ENCODE measurements at places on chromosomes 16 and 17. TPM values are rescaled to one million over a fixed set of nuclear protein-coding genes. Genes with fewer than 3 reads are reported as not detected.

DNA sequence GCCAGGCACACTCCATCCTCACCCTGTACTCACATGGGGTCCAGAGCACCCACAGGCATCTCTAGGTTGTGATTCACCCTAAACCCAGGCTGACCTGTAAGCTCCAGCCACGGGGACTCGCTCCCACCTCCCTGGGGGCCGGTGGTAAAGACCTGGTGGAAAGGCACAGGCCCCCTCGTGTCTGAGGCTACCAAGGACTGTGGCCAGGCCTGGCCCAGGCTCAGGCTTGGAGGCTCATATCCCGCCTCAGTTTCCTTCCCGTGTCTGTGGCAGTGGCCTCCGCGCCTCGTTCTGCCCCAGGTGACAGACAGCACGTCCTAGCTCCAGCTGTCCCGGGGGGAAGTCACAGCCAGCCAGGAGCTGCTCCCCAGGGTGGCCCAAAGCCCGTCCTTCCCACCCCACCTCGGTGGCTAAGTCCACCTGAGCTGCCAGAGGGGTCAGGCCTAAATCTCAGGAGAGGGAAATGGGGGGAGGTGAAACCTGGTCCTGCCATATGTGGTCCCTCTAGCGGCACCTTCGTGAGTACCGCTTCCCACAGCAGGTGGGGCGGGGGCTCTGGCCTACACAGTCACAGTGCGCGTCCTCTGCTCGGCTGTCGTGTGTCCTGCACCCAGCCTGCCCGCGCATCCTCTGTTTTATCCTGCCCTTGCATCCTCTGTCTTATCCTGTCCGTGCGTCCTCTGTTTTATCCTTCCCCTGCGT lies 12.6 kb downstream of the CDH15 start:
- H3K4me3 ChIP-seq, result no peak overlapping the region
- DNase-seq, result no peak
- no peaks in the 10 kb centered on the region for H3K27me3 ChIP-seq
- no peaks in the 10 kb centered on the region for H3K36me3 ChIP-seq

DNA sequence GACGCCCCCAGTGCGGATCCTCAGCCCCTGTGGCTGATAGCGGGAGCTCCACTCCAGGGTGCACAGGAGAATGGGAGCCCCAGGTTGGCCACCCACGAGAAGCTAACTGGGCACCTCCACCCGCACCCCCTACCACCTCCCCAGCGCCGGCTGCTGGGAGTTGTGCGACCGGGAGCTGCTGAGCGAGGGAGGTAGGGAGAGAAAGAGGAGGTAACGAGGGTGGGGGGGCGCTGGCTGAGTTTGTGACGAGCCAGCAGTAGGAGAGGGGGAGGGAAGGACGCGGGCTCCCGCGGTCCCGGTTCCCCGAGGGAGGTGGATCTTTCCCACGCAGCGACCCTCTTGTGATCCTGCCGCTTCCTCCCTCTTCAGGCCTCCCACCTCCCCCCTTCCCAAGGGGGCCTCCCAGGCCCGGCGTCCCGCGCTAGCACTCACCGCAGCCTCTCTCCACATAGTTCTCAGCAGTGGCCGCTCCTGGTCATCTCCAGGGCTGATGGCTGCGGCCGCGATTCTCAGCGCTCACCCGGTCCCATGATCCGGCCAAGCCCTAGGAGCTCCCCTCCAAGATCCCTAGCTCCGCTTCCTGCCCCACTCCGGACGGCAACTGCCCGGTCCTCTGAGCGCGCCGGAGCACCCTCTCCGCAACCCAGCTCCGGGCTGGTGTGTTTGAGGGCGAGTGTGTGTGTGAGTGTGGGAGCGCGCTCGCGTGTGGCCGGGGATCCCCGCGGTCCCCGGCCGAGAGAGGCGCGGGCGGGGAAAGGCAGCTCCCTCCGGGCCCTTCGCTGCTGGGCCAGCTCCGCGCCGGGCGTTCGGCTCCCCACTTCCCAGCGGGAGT lies at the start of gene GRIN2A:
Gene GRIN2A, minus strand, starts transcription at position 207 of the 832 bp plus-strand sequence. CDS start 2,017 bp downstream, outside the sequence.
- peaks cover 29% of the 10 kb centered on the region for H3K4me1 ChIP-seq
- H3K27ac ChIP-seq, result no peak within 1 kb of the TSS
- peaks cover 5% of the 10 kb centered on the region for H3K27me3 ChIP-seq
- no peak for DNase-seq
- no peaks in the 10 kb centered on the region for H3K36me3 ChIP-seq
- peak within 1 kb of the TSS; percentile 55 for H3K4me3 ChIP-seq

DNA sequence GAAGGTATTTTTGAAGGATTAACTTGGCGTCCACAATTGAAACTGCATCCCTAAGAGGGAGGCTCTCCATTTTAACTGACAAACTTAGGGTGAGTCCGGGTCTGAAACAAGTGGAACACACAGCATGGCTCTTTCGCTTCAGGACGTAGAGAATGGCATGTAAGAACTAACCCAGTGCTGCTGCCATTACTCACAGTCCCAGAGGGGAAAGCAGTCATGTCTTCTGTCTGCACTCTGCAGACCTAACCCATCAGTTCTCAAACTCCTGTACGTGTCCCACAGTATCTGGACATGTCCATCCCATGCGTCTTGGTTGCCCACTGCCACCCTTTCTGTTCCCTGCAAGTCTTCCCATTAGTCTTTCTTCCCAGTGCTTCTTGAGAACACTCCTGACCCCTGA lies 563 bp downstream of the ST6GALNAC1 start:
- H3K27ac ChIP-seq, result no peak overlapping the region
- H3K4me1 ChIP-seq, result no peaks in the 10 kb centered on the region
- DNase-seq, result no peak
- H3K4me3 ChIP-seq, result no peak overlapping the region
- H3K27me3 ChIP-seq, result no peaks in the 10 kb centered on the region

- no peaks in the 10 kb centered on the region for H3K27me3 ChIP-seq
- H3K4me3 ChIP-seq, result no peak overlapping the region
- no peak overlapping the region for H3K27ac ChIP-seq
- no peaks in the 10 kb centered on the region for H3K4me1 ChIP-seq
- peaks cover 10% of the 10 kb centered on the region for H3K36me3 ChIP-seq
- no peak for DNase-seq
These were observed 35.6 kb downstream of the CRLF3 start for GRCh38 chr17:30788918-30789317.

DNA sequence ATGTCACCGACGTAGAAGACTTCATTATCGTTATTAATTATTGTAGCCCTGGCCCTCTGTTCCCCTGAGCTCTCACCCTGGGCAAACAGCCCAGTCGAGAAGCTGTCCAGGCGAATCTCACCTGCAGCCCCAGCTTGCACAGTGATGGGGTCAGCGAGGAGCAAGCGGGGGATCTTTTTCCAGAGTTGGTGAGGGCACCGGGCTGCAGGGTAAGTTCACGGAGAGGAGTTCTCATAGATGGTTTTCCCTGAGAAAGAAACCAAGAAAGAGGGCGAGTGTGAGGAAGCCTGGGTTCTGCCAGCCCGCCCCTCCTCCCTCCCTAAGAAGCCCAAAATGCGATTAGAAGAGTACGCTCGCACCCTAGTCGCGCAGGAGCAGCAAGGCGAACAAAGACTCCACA lies 436 bp downstream of the SPAG5 start:
- DNase-seq, result no peak
- peak overlapping the region; percentile 97 for H3K27ac ChIP-seq
- H3K27me3 ChIP-seq, result no peaks in the 10 kb centered on the region
- H3K36me3 ChIP-seq, result no peaks in the 10 kb centered on the region
- H3K4me3 ChIP-seq, result peak overlapping the region; percentile 61

- H3K27ac ChIP-seq, result no peak overlapping the region
- no peaks in the 10 kb centered on the region for H3K27me3 ChIP-seq
- no peaks in the 10 kb centered on the region for H3K4me1 ChIP-seq
- H3K4me3 ChIP-seq, result no peak overlapping the region
- no peaks in the 10 kb centered on the region for H3K36me3 ChIP-seq
These were observed 71.3 kb downstream of the TMC6 start for GRCh38 chr17:78057113-78057740.

DNA sequence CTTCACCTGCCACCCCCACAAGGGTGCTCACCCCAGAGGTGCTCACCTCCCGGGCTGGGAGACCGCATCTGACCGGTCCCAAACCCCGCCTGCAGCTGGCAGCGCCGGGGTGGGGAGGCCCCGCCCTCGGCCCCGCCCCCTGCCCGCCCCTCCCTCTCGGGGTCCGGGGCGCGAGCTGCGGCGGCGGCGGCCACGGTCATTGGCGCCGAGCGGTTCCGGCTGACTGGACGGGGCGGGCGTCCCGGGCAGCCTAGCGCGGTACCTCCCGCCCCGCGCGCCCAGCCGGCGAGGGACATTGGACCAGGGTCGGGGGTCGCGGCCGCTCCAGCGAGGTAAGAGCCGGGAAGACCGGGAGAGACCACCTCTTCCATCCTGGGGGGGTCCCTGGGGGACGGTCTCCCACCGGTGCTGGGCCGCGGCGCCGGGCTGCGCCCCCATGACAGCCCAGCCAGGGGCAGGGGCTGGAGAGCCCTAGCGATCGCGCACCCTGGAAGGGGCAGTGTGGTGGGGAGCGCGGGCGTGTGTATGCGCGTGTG lies at the start of gene CACNG5:
Gene CACNG5, plus strand, starts transcription at position 199 of the 536 bp plus-strand sequence. CDS start 42,216 bp downstream, outside the sequence.
- H3K27ac ChIP-seq, result no peak within 1 kb of the TSS
- no peaks in the 10 kb centered on the region for H3K27me3 ChIP-seq
- H3K4me3 ChIP-seq, result no peak within 1 kb of the TSS
- no peaks in the 10 kb centered on the region for H3K4me1 ChIP-seq
- no peak for DNase-seq

DNA sequence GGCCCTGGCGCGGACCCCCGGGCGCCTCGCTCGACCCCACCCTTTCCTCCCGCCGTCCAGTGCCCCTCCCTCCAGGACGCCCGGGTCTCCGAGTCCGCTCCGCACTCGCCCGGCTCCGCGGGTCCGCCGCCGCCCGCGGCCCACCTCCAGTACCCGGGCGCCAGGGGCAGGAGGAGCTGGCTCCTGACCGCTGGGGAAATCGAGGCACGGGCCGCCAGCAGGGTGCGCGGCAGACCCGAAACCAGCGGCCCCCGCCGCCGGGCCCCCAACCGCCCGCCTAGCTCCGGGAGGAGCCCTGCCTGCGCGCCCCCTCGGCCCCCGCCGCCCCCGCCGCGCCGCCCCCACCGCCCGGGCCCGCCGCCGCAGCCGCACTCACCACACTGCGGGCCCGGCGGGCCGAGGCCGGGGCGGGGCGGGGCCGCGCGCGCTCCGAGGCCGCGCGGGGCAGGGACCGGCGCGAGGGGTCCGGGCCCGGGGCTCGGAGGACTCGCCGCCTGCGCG lies 333 bp downstream of the MAFG start:
- no peaks in the 10 kb centered on the region for H3K36me3 ChIP-seq
- DNase-seq, result no peak
- H3K4me1 ChIP-seq, result peaks cover 37% of the 10 kb centered on the region
- peak overlapping the region; percentile 63 for H3K4me3 ChIP-seq

DNA sequence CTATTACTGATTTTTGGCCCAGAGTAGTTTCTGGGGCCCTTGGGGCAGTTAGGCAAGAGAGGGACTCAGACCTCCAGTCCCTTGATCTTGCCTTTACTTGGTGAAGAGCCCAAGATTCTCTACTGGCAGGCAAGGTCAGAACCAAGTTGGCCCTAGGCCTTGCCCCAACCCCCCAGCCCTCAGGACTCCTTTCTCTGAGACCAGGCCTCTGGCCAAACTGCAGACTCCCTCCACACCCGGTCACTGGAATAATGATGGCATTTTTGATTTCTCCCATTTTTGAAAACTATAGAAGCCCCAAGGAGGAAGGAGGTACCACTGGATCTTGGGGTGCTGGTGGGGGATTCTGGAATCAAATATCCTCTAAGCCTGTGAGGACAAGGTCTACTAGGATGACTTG lies 18.0 kb upstream of the HOXB9 start:
- H3K27me3 ChIP-seq, result peaks cover 27% of the 10 kb centered on the region
- H3K4me1 ChIP-seq, result peaks cover 6% of the 10 kb centered on the region
- H3K27ac ChIP-seq, result no peak overlapping the region

GRCh38 chr17:18379246-18380146 lies 1.9 kb downstream of the EVPLL start:
- H3K27me3 ChIP-seq, result no peaks in the 10 kb centered on the region
- H3K4me1 ChIP-seq, result peaks cover 10% of the 10 kb centered on the region
- DNase-seq, result no peak
- H3K36me3 ChIP-seq, result no peaks in the 10 kb centered on the region
- no peak overlapping the region for H3K27ac ChIP-seq
- no peak overlapping the region for H3K4me3 ChIP-seq

- H3K27ac ChIP-seq, result no peak overlapping the region
- DNase-seq, result no peak
- H3K36me3 ChIP-seq, result peaks cover 48% of the 10 kb centered on the region
- H3K4me3 ChIP-seq, result no peak overlapping the region
- no peaks in the 10 kb centered on the region for H3K27me3 ChIP-seq
These were observed 15.6 kb downstream of the HIGD1B start for GRCh38 chr17:44863061-44863918.

DNA sequence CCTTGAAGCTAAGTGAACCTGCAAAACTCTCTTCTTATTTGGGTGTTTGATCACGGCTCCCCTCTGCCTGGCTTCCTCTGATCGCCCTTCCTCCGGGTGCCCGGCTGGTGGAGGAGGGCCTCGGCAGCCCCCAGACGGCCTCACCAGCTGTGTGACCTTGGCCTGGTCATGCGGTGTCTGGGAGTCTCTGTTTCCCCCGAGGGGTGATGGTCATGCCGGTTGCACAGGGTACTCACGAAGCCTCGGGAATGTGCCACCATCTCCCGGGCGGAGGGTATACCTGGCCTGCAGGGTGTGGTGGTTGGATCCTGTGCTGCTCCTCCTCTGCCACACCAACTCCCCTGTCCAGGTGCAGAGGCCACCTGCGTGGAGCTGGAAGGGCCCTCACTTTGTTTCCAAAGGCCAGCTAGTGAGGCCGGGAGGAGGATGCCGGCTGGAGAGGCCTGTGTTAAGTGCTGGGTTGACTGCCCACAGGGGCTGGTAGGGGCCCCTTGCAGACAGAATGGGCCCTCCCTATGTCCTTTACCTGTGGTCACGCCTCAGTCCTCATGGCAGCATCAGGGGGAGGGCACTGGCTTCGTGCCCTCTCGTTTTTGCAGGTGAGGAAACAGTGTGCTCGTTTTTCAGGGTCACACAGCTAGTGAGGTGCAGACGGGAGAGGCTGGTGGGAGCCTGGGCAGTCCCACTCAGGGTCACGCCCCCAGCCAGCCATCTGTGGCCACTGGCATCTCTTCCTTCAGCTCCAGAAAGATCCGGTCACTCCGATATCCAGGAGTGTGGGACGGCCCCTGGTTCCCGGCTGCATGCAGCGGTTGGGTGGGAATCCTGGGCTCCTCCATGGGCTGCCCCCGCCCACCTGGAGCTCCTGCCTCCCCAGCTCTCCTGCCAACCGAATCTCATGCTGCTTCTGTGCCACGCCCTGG lies 148.5 kb upstream of the GSE1 start:
- H3K36me3 ChIP-seq, result no peaks in the 10 kb centered on the region
- no peak overlapping the region for H3K27ac ChIP-seq
- H3K27me3 ChIP-seq, result no peaks in the 10 kb centered on the region
- DNase-seq, result no peak
- H3K4me3 ChIP-seq, result no peak overlapping the region

Gene EPX
- not detected for total RNA-seq

Gene ASB16
- total RNA-seq, result 0.37 TPM

Gene NUFIP2
- total RNA-seq, result 21.9 TPM

Gene CBX2
- total RNA-seq, result 2.4 TPM

Gene EFTUD2
- 84.3 TPM for total RNA-seq

Gene ATXN2L
- 40.7 TPM for total RNA-seq

Gene CDRT15
- not detected for total RNA-seq

Gene ZNF423
- 0.42 TPM for total RNA-seq
